ENCODE measurements at places on chromosomes 11 and 22.
A peak's percentile ranks its signal among the peaks of the same experiment; 100 is the strongest.

DNA sequence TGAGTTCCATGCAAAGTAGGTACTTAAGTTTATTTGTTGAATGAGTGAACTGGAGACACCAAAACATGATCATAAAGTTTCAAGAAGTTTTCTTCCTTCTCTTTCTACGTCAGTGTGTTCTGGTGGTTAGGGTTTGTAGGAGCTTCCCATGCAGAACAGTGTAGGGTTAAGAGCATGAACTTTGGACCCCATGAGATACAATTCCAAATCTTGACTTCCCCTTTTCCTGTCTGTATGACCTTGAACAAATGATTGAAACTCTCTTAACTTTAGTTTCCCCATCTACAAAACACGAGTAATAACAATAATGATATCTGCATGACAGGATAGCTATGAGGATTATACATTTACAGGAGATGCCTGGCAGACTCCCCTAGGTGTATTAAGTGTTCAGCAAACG is 41.0 kb upstream of the TENM4 start:
- no peak for DNase-seq

DNA sequence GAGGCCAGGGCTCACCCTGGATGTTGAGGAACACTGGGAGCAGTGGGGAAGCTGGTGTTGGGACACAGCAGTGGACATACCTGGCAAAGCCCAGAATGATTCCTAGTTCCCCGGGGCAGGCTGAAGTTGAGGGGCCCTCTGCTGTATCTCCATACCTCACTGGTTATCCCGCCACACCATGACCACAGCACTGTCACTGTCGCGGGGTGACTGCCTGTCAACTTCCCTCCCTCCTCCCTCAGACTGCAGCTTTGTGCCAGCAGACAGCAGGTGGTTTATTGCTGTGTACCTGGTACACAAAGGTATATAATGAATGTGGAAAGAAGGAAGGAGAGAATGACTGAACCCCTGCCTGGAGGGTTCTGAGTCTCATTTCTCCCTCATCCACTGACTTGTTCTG is 318.7 kb downstream of the TMEM135 start:
- no peak for DNase-seq

GRCh38 chr11:10139656-10140055 is 154.4 kb downstream of the SBF2 start:
- peak; percentile 55 for DNase-seq

DNA sequence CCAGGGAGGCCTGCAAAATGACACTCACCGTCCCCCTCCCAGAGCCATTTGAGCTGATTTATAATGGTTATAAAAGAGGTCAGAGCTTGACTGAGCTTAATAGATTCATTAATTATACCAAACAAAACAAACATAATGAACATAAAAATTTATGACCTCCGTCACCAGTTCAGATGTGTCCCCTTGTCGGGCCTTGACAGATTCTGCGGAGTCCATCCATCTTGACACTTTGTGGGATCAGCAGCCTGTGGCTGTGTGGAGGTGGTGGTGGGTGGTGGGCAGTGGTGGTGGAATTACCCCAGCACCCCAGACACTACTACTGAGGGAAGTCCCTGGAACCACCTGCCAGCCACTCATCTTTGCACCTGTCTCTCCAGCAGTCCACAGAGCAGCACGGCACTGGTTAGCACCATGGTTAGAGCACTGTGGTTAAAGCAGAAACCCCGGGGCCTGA is 83.5 kb downstream of the DSCAML1 start:
- DNase-seq, result no peak

DNA sequence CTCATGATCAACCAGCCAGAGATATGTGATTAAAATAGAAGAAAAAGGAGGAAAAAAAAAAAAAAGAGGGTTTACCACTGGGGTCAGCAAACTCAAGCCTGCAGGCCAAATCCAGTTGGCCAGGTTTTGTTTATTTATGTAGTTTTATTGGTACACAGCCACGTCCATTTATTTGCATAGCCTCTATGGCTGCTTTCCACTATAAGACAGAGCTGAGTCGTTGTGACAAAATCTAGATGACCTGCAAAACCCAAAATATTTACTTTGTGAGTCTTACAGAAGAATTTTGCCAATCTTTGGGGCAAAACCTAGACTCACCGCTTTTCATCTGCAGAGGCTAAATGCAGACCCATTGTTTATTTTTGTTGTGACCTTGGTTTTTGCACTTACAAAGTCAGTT is 87.1 kb downstream of the TENM4 start:
- DNase-seq, result no peak

DNA sequence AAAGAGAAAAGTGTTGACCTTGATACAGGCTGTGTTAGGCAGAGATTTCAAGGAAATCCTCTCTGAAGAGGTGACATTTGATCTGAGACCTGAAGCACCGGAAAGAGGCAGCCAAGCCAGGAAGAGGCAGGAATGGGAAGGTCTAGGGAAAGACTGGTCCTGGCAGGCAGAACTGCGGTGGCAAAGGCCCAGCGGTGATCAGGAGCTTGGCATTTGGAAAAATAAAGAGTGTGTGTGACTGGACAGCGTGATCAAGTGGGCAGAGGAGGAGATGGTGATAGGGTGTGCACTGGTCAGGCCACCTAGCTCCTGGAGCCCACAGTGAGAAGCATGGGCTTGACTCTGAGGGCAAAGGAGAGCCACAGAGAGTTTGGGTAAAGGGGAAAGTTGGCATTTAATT is 27.2 kb upstream of the GAB4 start:
- no peak for DNase-seq

DNA sequence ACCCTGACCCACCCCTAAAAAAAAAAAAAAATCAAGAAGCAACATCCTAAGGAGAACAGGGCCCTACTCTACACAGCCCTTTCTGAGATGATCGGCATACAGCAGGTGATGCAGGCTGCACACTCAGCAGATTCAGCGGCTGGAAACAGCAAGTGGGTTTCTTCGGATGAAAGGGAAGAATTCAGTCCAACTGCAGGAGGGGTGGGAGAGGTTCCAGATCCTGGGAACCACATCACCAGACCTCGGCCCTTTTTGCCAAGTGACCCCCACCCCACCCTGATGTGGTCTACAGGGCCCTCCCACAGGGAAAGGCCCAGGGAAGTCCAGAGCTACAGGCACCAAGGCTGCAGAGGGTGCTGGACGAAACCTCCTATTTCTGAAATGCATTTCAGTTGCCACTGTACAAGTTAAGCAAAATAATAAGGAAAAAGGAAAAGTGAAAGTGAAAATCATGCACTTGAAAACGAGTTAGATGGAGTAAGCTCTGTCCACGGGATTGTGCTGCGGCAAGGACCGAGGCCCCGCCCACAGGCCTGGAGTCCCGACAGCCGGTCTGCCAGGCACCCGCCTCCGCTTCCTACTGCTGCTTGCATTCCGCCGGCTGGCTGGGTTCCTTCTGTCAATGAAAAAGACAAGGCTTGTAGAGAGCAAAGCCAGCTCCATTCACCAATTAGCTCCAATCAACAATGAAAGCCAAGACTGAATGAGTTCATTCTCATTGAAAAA is 16.0 kb upstream of the PHLDA2 start:
- DNase-seq, result peak; percentile 95

DNA sequence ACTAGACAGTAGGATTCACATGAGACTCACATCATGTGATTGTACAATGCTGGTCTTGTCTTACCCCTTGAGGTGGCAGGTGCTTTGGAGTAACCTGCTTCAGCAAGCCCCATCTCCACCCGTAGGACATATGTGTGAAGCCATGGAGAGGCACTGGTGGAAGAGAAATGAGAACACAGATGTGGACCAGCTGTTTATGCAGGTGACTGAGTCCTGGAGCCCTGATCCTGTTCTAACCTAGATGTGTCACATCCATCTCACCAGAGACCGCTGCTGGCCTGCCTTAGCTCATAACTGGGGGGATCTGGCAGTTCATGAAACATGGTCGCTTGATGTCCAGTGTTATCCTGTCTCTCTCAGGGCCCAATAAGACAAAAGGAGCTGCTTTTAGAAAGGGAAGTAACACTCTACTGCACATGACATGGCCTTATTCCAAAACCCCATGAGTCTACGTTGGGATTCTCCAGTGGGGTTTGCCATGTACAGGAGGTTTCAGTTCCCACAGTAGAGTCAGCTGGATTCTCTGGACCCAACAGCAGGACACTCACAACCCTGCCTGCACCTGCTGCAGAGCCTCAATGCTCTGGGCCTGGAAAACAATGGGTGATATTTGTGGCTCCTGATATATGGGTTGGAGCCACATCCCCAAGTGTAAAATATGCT is 62.0 kb downstream of the GGTLC2 start:
- no peak for DNase-seq
